ENCODE measurements at places on chromosomes 7 and 10. TPM values are rescaled to one million over a fixed set of nuclear protein-coding genes. Genes with fewer than 3 reads are reported as not detected.

DNA sequence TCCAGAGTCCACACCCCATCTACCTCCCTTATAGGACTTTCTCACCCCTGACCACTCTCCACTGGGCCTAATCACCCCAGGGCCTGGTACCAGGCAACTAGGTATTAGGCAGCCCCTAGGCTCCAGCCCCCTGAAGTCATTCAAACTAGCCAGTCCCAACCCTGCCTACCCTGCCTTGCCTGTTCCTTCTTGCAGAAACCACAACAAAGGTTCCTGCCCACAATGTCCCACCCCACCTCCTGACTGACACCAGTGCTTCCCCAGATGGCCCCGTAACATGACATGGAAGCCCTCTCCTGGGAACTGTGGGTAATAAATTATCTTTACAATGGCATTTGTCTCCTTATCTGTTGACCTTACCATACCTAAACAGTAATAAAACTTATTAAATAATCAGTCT lies 100.6 kb upstream of the PDE1C start:
- no peak for DNase-seq

- no peak for DNase-seq
Measured at GRCh38 chr7:805261-805660, 27.0 kb upstream of the SUN1 start.

Gene PNLIP
- total RNA-seq = not detected

DNA sequence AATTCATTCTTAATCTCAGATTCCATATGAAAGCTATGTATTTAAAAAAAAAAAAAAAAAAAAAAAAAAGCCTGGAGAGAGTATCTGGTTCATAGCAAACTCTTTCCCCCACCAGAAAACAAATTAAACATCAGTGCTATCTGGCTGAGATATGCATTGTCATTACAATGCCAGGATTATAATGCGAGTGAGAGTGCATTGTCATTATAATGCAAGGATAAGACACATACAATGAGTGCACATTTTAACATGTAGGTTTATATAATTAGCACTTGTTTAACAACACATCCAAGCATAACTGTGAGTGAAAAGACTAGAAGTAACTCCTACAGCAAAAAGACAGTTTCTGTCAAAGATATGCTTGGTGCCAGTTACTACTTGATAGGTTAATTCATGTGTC lies 48.1 kb downstream of the ITPRID1 start:
- DNase-seq = no peak

Gene MORN4
- total RNA-seq = 2.2 TPM

Gene CLDN3
- total RNA-seq = not detected

DNA sequence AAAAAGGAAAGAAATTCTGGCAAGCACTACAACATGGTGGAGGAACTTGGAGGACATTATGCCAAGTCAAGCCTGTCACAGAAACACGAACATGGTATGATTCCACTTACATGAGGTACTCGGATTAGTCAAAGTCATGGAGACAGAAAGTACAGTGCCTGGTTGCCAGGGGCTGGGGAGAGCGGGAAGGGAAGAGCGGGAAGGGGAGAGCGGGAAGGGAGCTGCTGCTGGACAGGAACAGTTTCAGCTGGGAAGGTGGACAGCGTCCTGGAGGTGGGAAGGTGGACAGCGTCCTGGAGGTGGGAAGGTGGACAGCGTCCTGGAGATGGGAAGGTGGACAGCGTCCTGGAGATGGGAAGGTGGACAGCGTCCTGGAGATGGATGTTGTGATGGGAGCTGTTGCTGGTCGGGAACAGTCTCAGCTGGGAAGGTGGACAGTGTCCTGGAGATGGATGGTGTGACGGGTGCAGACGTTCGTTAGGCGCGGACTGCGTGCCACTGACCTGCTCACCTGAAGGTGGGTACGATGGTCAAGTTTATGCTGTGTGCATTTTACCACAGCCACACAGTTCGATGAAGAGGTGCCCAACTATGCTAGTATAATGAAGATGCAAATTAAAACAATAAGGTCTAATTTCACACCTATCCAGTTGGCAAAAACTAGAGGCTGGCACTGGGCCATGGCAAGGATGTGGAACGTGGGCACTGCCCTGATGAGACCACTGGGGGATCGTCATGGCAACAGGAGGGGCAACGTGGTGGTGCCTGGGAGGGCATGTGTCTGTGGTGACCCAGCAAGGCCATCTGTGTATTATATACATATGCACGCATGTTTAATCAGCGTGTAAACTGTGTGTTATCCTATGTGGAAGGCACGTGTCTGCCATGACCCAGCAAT lies 103.8 kb downstream of the NKX6-2 start:
- DNase-seq = no peak

DNA sequence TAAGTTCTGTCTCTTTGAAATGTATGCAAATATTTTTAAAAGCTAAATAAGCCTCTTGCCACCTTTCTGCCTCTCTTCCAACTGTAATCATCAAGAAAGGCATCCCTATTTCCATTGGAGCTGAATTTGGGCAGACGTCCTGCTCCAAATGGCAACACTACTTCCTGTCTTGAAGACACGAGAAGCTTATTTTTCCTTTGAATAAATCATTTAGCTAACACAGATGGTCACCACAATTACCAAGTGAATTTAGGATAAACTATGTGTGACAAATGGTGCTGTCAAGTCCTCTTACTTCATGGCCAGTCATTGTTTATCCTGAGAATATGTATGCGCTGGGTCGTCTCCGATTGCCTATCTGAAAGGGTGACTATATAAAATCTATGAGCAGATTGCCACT lies 268.0 kb downstream of the ANKRD7 start:
- DNase-seq = no peak

Gene NRAP
- not detected for total RNA-seq

GRCh38 chr7:84100866-84101265 lies 93.7 kb downstream of the SEMA3A start:
- no peak for DNase-seq

Gene CDHR3
- 1.0 TPM for total RNA-seq

Gene ACTL6B
- total RNA-seq = not detected

GRCh38 chr10:131853610-131853964 lies 47.2 kb upstream of the PPP2R2D start:
- DNase-seq = no peak

DNA sequence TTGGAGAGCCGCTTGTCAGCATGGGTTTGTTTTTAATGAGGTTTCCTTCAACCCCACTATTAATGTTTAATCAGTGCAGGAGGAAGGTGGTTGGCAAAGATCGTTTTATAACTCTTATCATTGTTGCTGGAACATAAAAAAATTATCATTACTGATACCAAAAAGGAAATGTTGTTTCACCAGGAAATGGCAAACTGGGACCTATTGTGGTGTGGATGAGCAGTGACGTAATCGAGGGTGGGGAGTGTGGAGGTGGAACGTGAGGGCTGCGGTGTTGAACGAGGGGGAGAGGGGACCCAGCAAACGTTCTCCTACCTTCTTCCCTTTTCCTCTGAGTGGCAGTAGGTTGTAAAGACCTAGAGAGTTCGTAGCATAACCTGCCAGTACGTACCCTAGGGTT lies 71.9 kb upstream of the TOMM7 start:
- no peak for DNase-seq

DNA sequence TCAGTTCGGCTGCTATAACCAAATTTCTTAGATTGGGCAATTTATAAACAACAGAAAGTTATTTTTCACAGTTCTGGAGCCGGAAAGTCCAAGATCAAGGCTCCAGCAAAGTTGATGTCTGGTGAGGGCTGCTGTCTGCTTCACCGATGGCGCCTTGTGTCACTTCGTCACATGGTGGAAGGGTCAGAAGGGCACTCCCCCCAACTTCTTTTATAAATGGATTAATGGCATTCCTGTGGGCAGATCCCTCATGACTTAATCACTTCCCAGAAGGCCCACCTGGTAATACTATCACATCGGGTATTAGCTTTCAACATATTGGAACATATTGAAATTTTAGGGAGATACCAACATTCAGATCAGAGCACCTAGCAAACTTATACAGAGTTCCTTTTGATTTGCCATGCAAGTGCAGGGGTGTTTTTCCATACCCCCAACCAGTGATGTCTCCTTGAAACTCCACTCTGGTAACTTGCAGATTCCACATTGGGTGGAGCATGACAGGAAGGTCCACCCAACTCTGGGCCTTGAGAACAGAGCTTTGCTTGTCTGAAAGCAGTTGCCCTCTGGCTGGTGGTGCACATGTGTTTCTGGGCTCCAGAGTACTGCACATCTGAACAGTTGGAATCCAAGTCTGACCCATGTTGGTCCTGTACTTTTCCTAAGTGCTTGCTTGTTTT lies 85.1 kb upstream of the KMT2E start:
- DNase-seq = no peak
